ENCODE measurements at places on chromosomes 3 and 15.
A peak's percentile ranks its signal among the peaks of the same experiment; 100 is the strongest.

GRCh38 chr3:28574036-28574435 lies 225.4 kb upstream of the AZI2 start:
- DNase-seq = no peak

DNA sequence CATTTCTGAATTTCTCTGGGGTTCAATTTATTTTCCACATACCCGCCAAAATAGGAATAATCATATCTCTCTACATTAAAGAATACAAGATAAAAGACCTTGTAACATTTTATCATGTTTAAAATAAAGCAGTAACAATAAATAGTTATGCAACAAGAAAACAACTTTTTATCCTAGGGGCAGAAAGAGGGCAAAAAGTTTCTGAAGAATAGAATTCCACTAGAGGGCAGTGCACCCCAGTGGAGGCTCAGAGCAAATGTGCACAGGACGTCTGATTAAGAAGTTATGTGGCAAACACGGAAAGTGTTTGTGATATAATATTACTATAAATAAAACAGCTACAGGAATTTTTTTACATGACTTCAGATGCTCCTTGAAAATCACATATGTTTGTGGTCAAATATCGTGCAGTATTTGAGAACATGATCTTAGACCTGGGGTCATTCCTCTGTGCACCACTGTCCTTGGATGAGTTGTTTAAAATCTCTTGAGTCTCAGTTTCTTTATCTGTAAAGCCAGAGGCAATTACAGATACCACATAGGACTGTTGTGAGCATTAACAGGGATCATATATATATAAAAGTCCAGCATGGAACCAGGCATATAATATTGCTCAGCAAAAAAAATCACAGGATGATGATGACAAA lies 13.2 kb upstream of the PIK3R4 start:
- DNase-seq = peak; percentile 81

GRCh38 chr3:141926929-141927328 lies 50.5 kb downstream of the ATP1B3 start:
- no peak for DNase-seq

- DNase-seq = no peak
These were observed 36.1 kb downstream of the AP3S2 start for GRCh38 chr15:89857673-89858072.

DNA sequence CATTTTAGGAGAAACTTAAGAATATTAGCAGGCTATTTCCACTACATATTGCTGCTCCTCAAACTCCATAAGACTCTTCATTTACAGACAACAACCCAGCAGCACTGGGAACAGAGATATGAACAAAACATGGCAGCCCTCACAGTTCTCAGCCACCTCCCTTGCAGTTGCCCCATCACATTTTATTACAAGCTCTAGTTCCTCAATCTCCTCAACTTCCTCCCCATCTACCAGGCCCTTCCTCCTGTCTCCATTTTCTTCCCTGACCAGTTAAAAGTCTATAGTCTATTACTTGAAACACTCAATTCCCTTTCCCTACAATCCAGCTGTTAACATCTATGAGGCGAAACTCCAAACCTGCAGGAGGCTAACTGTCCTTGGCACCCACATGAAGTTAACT lies 412.5 kb downstream of the TBC1D5 start:
- DNase-seq = no peak

All from GM23338 (cell line).